NCI-H524 (cell line): ENCODE measurements at places on chromosomes 7 and 10.
A peak's percentile ranks its signal among the peaks of the same experiment; 100 is the strongest.

GRCh38 chr10:79050896-79051555 lies 17.7 kb upstream of the ZMIZ1 start:
- no peak for DNase-seq

- no peak for DNase-seq
Observed at GRCh38 chr7:103117465-103117864, 31.4 kb downstream of the NAPEPLD start.

DNA sequence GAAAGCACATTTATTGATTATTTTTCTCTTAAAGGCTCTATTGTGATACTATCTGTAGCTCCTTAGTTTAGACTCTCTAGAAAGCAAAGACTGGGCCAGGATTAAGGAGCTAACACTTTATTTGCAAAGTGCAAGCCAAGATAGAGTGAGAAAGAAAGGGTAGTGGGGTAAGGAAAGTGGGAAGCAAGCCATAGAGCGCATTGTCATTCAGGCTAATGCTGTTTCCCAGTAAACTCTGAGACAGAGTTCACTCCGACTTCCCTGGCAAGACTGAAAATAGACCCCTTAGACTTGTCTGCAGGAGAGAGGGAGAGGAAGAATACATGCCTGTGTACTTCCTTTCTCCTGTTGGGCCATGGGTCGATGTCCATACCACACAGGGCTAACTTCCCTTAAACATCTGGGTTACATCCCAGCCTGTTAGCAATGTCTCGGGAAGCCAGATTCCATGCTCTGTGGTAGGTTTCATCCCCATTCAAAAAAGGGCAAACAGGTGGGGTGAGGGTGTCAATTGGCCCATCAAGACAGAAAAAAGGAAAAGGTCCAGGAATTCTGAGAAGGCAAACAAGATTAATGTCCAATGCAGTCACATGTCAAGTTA lies 875.8 kb upstream of the CELF2 start:
- no peak for DNase-seq

- DNase-seq = no peak
Observed at GRCh38 chr10:87578160-87578841, 73.6 kb downstream of the MINPP1 start.

DNA sequence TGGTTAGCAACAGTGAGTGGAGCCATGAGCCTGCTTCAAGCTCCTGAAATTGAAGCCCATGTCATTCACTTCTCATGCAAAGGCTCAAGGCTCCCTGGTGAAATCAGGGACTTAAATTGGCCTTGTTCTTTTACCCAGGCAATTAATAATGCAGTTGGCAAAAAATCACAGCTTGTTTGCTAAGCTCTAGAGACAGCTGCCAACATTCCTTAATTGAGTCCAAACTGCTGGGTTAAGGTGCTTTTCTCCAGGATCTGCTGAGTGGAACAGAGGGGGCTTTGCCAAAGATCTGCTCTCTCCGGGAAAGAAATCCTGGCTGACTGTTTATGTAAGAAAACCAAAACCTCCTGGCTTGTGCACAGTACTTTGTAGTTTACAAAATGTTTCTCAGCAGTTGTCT lies 257.6 kb upstream of the GHITM start:
- DNase-seq = peak; percentile 19

DNA sequence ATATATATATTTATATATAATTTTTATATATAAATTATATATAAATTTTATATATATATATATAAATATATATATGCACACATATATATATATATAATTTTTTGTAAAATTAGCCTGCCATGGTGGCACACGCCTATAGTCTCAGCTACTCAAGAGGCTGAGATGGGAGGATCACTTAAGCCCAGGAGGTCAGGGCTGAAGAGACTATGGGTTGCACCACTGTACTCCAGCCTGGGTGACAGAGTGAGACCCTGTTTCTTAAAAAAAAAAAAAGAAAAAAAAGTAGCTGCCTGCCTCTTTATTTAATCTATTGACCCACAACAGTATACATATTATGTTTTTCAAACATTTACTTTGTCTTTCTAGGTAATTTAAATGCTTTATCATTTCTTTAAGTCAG lies 19.2 kb downstream of the BCAP29 start:
- DNase-seq = no peak

- no peak for DNase-seq
Observed at GRCh38 chr7:142188154-142188553, 69.7 kb downstream of the PRSS58 start.

- no peak for DNase-seq
Observed at GRCh38 chr7:64320547-64321513, 7.1 kb downstream of the ZNF736 start.

GRCh38 chr10:15585303-15585715 lies 134.4 kb downstream of the ITGA8 start:
- DNase-seq = peak; percentile 64

DNA sequence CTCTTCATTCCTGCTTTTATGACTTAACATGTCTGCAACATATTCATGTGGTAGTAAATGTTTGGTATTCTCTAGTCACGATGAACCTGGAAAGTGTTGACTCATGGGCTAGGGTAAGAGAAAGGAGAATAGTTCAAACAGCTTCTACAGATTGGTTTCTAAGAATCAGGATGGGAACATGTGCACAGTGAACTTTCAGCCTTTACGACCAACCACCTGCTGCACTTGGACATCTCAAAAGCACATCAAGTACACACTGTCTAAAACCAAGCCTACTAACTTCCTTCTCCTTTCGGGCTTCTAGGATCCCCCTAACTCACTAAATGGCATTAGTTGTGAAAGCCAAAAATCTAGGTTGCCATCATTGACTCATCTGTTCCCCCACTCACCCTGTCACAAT lies 85.5 kb downstream of the CUL2 start:
- no peak for DNase-seq

GRCh38 chr10:35336084-35336831 lies at the start of gene CCNY:
TSS of gene CCNY (plus strand) at chr10:35336509. CDS start at chr10:35337054, 545 bp downstream.
- DNase-seq = peak; percentile 19

DNA sequence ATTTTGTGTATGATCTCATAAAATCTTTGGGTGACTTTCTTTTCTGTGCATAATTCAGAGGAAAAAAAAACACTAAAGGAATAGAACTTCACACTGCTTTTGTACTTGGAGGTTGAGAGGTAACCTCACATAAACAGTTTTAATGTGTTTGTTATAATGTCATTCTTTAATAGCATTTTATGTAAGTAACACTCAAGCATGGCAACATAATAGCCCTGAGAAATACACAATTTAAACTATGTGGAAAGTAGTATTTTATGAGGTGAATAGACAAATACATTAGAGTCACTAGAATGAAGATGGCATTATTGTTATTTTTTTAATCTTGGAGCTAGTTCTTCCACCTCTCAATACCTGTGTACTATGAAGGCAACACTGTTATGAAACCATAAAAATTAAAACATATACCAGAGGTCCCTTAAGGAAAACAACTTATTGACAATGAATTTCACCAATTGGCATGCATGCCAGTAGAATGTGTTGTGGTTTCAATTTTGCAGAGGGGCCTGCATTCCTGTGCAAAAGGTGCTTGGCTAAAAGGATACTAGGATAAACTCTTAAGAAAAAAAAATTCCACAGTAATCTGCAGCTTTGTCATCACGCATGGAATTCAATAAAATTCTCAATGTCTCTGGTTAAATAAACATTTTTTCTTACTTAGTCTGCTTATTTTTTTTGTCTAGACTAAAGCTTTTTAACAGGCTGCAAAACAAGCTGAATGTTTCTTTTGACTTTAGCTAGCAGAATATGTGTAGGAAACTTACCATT lies 102.5 kb downstream of the CD36 start:
- no peak for DNase-seq

GRCh38 chr10:86229811-86230556 lies 136.6 kb downstream of the GRID1 start:
- no peak for DNase-seq

GRCh38 chr10:22315455-22316285 lies 518 bp upstream of the COMMD3 start:
- peak; percentile 60 for DNase-seq

GRCh38 chr10:49690698-49691356 lies 11.4 kb downstream of the C10orf53 start:
- no peak for DNase-seq

GRCh38 chr10:114963908-114964307 lies 25.9 kb downstream of the TRUB1 start:
- DNase-seq = no peak

DNA sequence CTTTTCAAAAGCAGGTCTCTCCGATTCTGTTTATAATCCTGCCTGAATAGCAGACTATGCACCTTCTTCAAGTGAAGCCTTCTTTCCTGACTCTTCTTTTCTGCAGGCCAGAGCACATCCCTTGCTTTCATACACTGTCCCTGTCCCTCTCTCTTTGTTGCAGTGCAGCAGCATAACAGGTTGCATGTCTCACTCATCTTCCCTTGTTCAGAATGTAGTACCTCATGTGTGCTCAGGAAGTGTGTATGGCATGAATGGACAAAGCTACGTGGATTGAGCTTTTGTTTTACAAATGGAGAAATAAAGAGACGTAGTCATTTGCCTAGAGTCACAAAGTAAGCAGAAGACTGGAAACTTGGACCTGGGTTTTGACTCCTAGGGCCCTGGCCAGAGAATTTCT lies 68.0 kb downstream of the PTPRZ1 start:
- DNase-seq = no peak

- no peak for DNase-seq
Observed at GRCh38 chr10:108913300-108913699, 1010.0 kb downstream of the XPNPEP1 start.

- DNase-seq = no peak
Observed at GRCh38 chr10:131983780-131984179, 2.1 kb upstream of the BNIP3 start.

- no peak for DNase-seq
Observed at GRCh38 chr7:154744861-154745258, 258.1 kb downstream of the PAXIP1 start.

- no peak for DNase-seq
Observed at GRCh38 chr10:107031931-107032699, 132.4 kb downstream of the SORCS1 start.

- DNase-seq = no peak
Observed at GRCh38 chr10:14605231-14605925, 169.3 kb downstream of the FAM107B start.

DNA sequence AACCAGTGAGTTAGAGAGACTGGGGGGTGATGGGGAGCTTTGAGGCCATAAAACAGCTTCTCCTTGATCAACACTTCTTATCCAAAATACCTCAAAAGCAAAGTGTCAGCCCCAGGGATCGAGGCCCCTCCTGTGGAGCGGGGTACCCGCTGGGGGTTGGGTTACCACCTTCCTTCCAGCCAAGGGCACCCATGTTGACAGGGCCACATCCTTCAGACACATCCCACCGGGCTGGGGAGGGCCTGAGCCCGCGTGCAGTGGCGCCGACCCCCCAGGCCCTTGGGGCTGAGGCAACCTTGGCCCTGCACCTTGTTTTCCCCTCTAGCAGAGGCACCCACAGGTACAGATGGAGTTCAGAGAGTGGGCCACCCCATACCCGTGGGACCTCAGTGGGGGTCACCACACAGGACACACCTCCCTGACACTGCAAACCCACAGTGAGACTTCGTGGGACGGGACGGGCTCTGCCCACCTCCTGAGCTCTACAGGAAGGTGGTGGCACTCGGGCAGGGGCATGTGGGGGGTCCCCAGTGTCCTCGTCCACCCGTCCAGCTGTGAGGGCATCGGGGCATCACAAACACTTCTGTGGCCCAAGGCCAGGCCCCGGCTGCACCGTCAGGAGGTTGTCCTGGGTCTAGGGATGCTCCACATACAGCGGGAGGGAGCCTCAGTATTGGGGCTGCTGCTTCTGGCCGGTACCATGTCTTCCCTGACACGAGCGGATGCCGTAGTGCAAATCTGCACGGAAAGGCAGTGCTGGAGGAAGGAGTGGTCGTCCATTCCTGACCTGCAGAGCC lies 10.7 kb downstream of the DPYSL4 start:
- no peak for DNase-seq

GRCh38 chr7:29413626-29414136 lies 150.0 kb upstream of the PRR15 start:
- DNase-seq = no peak

GRCh38 chr10:47374611-47375536 lies 9.2 kb downstream of the ZNF488 start:
- DNase-seq = no peak

DNA sequence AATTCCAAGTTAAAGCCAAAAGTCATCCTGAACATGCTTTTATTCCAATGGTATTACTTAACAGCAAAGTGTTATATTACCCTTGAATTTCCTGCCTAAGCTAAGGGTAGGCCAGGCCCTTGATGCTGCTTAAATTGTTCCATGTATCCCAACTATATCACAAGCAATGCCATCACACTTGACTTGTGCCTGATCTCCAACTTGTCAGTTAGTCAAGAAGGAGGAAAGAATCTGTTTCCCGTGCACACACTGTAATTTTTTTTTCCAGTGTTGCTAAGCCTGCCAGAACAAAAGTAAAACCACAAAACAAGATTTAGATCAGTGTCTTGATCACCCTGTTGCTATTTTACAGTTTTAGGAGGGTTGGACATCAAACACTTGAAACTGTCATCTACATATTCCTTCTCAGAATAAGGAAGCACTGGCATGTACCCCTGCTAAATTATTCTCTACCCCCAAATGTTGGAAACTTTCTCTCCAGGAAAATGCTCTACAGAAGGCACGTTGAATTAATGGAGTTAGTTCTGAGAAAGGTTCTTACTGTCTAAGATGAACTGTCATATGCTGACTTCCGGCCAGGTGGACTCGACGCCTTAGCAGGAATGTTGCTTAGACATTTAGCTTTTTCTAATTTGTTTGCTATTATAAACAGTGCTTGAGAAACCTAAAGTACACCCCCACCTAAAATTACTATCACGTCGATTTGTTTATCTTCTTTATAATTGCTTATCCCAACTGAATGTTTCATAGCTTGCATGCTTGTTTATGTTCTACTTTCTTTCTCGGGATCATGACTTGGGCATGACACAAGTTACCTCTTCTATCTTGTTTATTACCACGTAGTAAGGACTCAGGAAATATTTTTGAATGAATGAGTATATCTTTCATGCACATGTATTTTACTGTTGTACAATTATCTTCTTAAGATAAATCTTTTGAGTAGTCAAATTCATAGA lies 105.5 kb upstream of the ZNF438 start:
- DNase-seq = no peak

GRCh38 chr7:93178213-93178612 lies 30.0 kb upstream of the SAMD9L start:
- DNase-seq = no peak

- no peak for DNase-seq
Observed at GRCh38 chr7:156829669-156830336, 63.2 kb downstream of the LMBR1 start.

- DNase-seq = peak; percentile 3
Observed at GRCh38 chr7:82105463-82105862, 335.6 kb upstream of the HGF start.

GRCh38 chr10:1109795-1110673 lies 53.8 kb downstream of the WDR37 start:
- no peak for DNase-seq

GRCh38 chr7:67571026-67571545 lies 574.5 kb downstream of the TYW1 start:
- peak; percentile 95 for DNase-seq

DNA sequence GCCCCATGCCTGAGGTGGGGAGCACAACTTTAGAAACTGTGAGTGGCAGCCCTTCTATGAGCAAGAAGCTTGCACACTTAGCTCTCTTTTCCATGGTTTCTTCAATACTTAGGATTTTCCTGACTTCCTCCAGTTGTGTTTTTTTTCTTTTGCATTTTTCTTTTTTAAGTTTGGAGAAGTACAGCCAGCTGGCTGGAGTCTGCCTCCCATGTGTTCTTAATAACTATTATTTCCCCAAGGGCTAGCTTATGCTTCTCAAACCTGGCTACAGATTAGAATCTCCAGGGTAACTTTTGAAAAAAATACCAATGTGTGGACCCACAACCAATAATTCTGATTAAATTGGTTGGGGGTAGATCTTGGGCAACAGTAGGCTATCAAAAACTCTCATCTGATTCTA lies 37.4 kb upstream of the MEOX2 start:
- DNase-seq = no peak
